ENCODE measurements at places on chromosomes 1 and 21. TPM values are rescaled to one million over a fixed set of nuclear protein-coding genes. Genes with fewer than 3 reads are reported as not detected.

The DLGAP3 gene
- total RNA-seq = 0.82 TPM

The PLA2G4A gene
- 1.1 TPM for total RNA-seq

The KCNE1 gene
- total RNA-seq = 0.11 TPM

The RBP7 gene
- not detected for total RNA-seq

The NBPF20 gene
- 1.3 TPM for total RNA-seq

DNA sequence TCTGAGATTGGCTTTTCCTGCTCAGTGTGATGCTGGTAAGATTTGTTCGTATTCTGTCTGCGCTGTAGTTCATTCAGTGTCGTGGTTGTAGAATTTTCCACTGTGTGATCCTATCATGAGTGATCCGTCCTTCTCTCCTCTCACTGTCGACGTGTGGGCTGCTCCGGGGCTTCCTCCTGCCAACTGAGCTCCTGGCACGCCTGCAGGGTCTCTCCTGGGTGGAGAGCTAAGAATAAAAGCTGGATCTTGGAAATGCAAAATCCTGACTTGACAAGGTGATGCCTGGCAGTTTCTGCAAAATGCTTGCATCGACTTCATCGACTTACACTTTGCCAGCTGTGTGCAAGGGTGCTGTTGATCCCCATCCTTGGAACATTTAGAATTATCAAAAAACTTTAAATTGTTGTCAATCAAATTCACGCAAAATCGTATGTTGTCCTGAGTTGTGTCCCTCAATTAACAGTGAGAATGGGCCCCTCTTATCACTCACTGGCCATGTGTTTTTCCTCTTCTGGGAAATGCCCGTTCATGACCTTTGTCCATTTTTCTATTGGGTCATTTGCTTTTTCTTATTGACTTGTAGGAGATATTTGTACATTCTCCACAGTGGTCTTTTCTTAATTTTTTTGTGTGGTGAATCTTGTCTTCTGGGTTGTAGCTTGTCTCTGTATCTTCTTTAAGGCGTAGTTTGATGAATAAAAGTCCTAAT is 125.5 kb downstream of the CRYAA start:
- H3K4me1 ChIP-seq = no peaks in the 10 kb centered on the region
- no peak overlapping the region for H3K4me3 ChIP-seq
- DNase-seq = no peak
- no peak overlapping the region for H3K27ac ChIP-seq

GRCh38 chr1:203797948-203798655 is 2.7 kb downstream of the ZBED6 start:
- no peak for DNase-seq
- no peak overlapping the region for H3K27ac ChIP-seq
- no peaks in the 10 kb centered on the region for H3K27me3 ChIP-seq
- no peak overlapping the region for H3K4me3 ChIP-seq
- peaks cover 10% of the 10 kb centered on the region for H3K36me3 ChIP-seq

DNA sequence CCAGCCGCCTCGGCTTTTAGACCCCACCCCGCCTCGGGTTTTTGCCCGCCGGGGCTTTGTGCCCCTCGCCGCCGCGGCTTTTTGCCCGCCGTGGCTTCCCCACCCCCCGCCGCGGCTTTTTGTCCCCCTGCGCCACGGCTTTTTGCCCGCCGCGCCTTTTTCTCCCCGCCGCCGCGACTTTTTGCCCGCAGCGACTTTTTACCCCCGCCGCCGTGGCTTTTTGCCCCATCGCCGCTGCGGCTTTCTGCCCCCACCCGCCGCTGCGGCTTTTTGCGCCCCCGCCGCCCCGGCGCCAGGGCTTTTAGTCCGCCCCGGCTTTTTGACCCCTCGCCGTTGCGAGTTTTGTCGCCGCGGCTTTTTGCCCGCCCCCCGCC is 474.4 kb downstream of the FAM72C start:
- no peaks in the 10 kb centered on the region for H3K4me1 ChIP-seq
- no peaks in the 10 kb centered on the region for H3K36me3 ChIP-seq
- H3K27me3 ChIP-seq = no peaks in the 10 kb centered on the region
- H3K27ac ChIP-seq = no peak overlapping the region
- no peak overlapping the region for H3K4me3 ChIP-seq
- DNase-seq = no peak

- no peak for DNase-seq
- H3K27ac ChIP-seq = no peak overlapping the region
- no peak overlapping the region for H3K4me3 ChIP-seq
- peaks cover 10% of the 10 kb centered on the region for H3K4me1 ChIP-seq
- peaks cover 14% of the 10 kb centered on the region for H3K27me3 ChIP-seq
Measured at GRCh38 chr1:33433509-33434362, 2.8 kb upstream of the PHC2 start.

GRCh38 chr1:53324321-53324720 is 3.5 kb downstream of the LRP8 start:
- H3K4me1 ChIP-seq = peaks cover 14% of the 10 kb centered on the region
- H3K36me3 ChIP-seq = no peaks in the 10 kb centered on the region
- DNase-seq = no peak
- H3K27me3 ChIP-seq = no peaks in the 10 kb centered on the region
- H3K4me3 ChIP-seq = no peak overlapping the region
- no peak overlapping the region for H3K27ac ChIP-seq
